ENCODE measurements at places on chromosomes 2 and 18.
A peak's percentile ranks its signal among the peaks of the same experiment; 100 is the strongest.

GRCh38 chr2:42089340-42089925, 41.6 kb downstream of the PKDCC start:
- peak; percentile 46 for DNase-seq

DNA sequence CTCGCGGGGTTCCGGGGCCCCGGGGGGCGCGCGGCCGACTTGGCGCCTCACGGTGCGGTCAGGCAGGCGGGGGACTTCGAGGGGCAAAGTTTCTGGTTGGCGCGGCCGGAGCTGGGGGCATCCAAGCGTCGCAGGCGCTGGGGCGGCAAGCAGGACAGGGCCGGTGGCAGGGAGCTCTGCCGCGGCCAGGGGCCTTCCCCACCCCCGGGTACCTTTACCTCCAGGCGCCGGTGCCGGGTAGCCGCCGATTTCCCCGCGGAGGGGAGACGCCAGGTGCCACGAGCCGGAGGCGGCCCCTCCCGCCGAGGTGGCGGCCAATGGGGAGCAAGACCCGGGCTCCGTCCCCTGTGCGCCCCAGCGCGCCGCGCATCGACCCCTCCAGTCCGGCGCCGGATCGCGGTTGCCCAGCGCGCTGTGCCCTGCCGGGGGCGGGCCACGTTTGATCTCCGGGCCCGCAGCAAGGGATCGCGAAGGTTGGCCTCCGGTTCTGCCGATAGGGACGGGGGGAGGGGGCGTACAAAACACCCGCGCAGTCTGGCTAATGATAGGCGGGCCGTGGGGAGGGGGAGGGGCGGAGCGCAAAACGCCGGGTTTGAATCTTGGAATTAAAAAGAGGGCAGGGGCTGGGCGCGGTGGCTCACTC, at the start of gene ST8SIA5:
ST8SIA5 (minus strand) TSS at position 495 of the 643 bp plus-strand sequence. CDS start 545 bp downstream, outside the sequence.
- DNase-seq, result no peak

- DNase-seq, result no peak
Observed at GRCh38 chr2:102803897-102804217, 42.0 kb downstream of the TMEM182 start.

DNA sequence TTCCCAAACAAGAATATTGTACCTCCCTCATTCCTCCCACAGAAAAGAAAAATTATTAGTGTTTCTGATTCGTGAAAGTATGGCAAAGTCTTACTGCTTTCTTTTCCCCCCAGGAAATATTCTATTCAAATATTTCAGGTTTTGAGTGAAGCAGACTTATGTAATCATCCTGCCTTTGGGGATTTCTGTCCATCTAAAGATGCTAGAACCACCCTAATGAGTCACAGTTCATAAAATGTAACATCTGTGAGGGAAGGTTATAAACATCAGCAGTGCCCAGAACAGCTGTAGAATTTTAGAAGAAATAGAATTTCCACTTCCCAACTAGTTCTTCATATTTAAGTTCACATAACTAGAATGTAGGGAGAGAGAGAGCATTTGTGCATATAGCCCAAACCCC, 39.0 kb downstream of the EEF1B2 start:
- no peak for DNase-seq

GRCh38 chr2:84963323-84963691, 7.7 kb upstream of the KCMF1 start:
- no peak for DNase-seq

DNA sequence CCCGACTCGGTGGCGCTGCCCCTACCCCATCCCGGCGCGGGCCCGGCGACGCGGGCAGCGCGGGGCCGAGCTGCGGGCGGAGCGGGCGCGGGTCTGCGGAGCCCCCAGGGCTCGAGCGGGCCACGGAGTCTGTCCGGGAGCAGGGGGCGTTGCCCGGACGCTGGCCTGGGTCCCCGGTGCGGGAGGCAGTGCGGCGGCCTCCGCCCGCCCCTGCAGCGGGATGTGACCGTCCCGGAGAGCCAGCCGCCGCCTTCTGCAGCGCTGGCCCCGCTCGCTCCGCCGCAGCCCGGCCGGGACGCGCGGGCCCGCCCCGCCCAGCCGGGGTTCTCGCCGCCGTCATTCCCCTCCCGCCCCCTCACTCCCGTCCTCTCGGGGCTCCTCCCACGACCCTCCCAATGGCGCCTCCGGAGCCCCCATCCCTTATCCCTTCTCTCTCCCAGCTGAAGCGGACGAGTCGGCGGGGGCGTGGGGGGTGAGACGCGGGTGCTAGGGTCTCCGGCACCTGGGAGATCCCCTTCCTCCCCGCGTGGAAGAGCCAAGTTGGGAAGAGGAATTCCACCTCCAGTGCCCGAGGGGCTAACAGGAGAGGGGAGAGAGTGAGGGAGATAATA, at the start of gene FNDC4:
FNDC4 (minus strand) TSS at position 257 of the 611 bp plus-strand sequence. CDS start 521 bp downstream, outside the sequence.
- no peak for DNase-seq

- DNase-seq, result no peak
Observed at GRCh38 chr18:63292831-63293683, 26.5 kb downstream of the BCL2 start.

- no peak for DNase-seq
Observed at GRCh38 chr18:59051470-59052165, 88.1 kb upstream of the SEC11C start.

DNA sequence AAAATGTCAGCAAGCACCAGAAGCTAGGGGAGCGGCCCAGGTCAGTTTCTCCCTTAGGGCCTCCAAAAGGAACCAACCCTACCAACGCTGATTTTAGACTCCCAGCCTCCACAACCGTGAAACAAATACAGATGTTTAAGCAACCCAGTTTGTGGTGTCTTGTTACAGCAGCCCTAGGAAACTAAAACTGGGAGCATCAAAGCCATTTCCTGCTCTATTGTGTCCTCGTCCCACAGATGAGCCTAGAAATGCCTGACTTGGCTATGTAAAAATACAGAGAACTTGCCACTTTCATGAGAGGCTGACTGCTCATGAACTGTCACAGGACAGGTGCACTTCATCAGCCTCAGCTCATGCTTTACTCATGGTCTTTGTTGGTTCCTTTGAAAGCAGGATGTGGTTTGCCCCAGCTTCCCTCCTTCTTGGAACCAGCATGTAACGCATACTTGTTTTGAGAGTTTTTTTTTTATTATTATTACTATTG, 97.6 kb upstream of the SLC39A10 start:
- DNase-seq, result peak; percentile 46

DNA sequence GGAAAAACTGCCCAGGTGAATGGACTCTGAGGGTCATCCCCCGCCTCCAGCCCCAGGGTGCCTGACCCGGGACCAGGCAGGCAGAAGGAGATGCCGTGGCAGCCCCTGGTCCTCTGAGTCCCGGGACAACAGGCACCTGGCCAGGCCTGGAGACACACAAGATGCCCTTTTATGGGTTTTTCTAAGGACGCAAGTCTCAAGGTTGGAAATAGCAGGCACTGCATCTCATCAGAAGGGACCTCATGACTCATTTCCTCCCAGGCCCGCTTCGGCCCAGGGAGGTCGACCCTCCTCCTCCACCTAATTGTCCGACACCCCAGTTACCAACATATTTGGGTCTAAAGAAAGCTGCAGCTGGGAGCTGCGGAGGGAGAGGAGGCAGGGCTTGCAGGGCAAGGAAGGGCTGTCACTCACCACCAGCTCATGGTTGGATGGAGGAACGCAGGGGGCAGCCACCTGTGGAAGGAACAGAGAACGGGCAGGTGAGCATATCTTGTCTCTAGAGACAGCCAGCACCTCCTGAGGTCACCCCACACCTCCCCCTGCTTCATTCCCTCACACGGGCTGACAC, 82.9 kb downstream of the TNS1 start:
- DNase-seq, result no peak

DNA sequence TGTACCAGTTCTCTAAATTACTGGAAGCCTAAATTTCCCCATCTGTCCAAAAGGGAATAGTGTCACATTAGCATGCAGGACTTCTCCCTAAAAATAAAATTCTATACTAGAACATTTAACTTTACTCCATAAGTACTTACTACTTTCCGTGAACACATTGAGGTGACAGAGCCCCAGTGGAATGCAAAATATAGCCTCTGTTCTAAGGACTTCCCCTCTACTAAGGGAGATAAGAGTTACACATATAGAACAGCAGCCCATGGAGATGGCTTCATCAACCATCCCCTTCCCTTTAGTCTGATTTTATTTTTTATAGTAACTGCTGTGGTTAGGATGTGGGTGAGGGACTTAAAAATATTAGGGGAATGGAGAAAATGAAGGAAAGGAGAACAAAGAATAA, 68.9 kb upstream of the STPG4 start:
- DNase-seq, result peak; percentile 27

DNA sequence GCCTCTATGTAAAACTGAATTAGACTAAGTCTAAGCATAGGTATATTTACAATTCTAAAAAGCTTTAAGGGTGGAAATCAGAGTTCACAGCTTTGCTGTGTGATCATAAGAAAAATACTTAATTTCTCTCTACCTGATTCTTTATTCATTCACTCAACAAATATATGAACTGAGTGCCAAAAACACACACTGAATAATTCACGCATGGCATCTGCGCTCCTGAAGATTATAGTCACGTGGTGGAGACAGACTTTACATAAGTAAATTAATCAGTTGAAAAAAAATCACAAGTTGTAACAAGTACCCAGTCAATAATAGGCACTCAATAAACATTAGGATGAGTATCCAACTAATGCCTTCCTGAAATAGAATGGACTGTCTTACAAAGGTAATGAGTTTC, 351.6 kb downstream of the METTL4 start:
- no peak for DNase-seq

DNA sequence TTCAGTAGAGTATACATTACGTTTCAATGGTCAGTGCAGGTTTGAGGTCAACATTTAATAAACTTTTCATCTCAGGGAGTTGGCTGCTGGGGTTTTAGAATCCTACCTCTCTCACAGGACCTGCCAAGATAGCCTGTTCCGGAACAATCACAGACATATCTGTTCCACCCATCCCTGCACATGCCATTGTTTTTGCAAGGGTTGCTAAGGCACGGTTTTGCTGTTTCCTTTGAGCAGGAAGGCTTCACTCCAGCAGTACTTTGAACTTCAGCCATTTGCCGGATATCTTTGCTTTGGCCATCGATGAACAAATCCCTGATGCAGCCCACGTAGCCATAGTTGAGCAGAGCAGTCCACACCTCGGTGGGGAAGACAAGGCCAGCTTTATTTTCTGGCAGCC, 493.8 kb downstream of the NRXN1 start:
- DNase-seq, result no peak

- peak; percentile 94 for DNase-seq
Observed at GRCh38 chr2:216882876-216883275, 23.0 kb upstream of the TNP1 start.
